Placental pericyte (primary cell): ENCODE measurements at places on chromosomes 5 and 9. TPM values are rescaled to one million over a fixed set of nuclear protein-coding genes. Genes with fewer than 3 reads are reported as not detected.

GGTA1 gene
- total RNA-seq: not detected in 2 replicates

CNTFR gene
- total RNA-seq: not detected in 2 replicates

CFAP77 gene
- not detected in 2 replicates for total RNA-seq

PTGS1 gene
- 4.6 and 39.2 TPM in 2 replicates for total RNA-seq

CCDC171 gene
- total RNA-seq: 1.3 and 5.0 TPM in 2 replicates

FAM151B gene
- total RNA-seq: 5.9 and 9.2 TPM in 2 replicates

GABRA1 gene
- not detected in 2 replicates for total RNA-seq

VCP gene
- total RNA-seq: 516 and 635 TPM in 2 replicates

GLDC gene
- 0.22 and 1.6 TPM in 2 replicates for total RNA-seq

CATSPER3 gene
- 0.43 TPM in 1 of 2 replicates, not detected in the other for total RNA-seq

PFN3 gene
- not detected in 2 replicates for total RNA-seq

CDKN2B gene
- total RNA-seq: 77.2 and 97.2 TPM in 2 replicates

PAPPA gene
- 357 and 427 TPM in 2 replicates for total RNA-seq

GMCL2 gene
- total RNA-seq: not detected in 2 replicates

TPPP gene
- total RNA-seq: under 0.01 and 0.14 TPM in 2 replicates

SPINK13 gene
- total RNA-seq: not detected in 2 replicates

GRM6 gene
- total RNA-seq: not detected in 2 replicates

CTXN3 gene
- total RNA-seq: not detected in 2 replicates

ARSK gene
- 8.8 and 18.8 TPM in 2 replicates for total RNA-seq

TEX48 gene
- total RNA-seq: not detected in 2 replicates

ZNG1A gene
- 26.1 and 30.2 TPM in 2 replicates for total RNA-seq
